ENCODE measurements at places on chromosomes 16 and 17.

DNA sequence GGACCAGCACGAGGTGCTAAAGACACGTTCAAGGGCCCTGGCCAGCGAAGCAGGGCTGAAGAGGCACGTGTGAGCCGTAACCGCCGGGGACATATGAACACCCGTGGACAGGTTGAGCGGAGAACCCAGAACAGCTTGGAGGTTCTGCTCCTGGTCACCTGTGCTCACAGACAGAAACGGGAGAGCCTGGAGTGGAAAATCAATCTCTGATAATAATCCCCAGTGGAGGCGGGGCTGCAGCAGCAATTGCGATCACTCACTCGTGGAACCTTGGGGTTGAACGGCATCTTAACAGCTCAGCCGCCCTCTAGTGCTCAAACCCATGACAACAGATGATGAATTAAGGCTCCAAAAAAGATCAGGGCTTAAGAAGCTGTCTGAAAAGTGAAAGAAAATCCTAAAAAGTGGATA, 25.6 kb downstream of the WIPI1 start:
- peak; percentile 30 for DNase-seq

DNA sequence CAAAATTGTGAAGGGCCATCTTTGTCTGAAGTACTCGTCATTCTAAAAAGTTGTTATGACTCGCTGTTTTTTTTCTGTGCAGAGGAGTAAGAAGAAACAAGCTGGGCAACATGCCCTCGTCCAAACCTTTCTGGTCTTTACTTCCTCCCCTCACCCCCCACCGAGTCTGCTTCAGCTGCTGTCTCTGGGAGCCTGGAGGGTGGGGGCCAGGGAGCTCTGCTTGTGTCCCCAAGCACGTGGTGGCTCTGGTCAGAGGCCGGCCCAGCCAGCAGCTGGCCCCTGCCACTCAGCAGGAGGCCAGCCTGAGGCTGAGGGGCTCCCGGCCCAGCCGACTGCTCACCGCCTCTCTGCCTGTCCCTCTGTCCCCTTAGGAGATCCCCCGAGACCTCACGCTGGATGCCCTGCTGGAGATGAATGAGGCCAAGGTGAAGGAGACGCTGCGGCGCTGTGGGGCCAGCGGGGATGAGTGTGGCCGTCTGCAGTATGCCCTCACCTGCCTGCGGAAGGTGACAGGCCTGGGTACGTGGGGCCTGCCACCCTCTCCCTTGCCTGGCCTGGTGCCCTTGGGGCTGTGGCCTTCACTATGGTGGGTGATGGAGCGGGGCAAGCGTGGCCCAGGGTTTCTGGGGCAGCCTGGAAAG, 53.7 kb upstream of the LGALS9 start:
- peak; percentile 47 for DNase-seq

- peak; percentile 12 for DNase-seq
Measured at GRCh38 chr17:74012465-74012864, 191.0 kb upstream of the RPL38 start.

DNA sequence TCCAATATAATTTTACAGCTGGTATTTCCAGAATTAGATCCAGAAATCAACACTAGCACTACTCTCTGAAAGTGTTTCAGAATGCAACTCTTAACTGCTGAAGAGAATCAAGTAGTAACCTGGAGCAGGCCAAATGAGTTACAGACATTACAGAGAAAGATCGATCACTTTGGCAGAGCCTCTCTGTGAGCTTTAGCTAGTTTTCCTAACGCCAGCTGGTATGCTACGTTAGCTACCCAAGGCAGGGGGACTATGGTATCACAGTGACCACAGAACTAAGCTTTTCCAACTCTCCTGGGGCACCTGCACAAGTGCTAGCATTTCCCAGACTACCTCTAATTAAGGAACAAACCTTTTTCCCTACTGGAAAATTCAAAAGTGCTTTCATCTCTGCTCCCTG, 30.4 kb downstream of the TRAF4 start:
- no peak for DNase-seq

- peak; percentile 29 for DNase-seq
Measured at GRCh38 chr16:69554495-69554894, 11.3 kb upstream of the NFAT5 start.

- no peak for DNase-seq
Measured at GRCh38 chr17:10724546-10725195, 5.2 kb downstream of the TMEM220 start.

DNA sequence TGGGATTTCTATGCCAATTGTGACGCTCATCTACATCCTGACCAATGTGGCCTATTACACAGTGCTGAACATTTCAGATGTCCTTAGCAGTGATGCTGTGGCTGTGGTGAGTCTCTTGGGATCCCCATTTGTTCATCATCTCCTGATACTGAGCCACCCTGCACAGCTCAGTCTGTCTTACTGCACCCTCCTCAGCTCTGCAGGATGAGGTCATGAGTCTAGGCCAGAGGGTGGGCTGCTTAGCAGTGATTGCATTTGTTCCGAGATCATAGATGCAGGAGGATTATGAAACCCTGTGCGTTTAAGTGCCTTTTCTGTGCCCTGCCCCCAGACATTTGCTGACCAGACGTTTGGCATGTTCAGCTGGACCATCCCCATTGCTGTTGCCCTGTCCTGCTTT, 19.5 kb downstream of the SLC7A6OS start:
- no peak for DNase-seq

DNA sequence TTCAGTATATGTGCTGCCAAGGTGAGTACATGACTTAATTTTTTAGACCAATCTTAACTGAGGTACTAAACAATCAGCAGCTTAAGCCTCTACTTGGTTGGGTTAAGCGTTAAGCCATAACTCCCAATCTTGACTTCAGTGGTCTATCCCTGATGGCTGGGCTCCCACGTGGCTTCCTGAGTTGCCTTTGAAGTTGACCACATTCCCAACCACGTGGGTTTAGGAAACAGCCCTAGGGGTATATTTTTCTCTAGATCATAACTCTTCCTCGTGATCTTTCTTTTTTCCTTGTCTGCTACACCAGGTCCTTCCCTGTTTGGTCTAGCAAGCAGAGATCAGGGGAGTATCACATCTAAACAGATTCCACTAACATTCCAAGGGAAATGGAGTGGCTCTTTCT, 20.1 kb upstream of the PIRT start:
- DNase-seq, result no peak

- no peak for DNase-seq
Measured at GRCh38 chr17:44022246-44022645, 7.5 kb upstream of the TMEM101 start.

- no peak for DNase-seq
Measured at GRCh38 chr16:57588831-57589230, 39.6 kb upstream of the ADGRG1 start.

DNA sequence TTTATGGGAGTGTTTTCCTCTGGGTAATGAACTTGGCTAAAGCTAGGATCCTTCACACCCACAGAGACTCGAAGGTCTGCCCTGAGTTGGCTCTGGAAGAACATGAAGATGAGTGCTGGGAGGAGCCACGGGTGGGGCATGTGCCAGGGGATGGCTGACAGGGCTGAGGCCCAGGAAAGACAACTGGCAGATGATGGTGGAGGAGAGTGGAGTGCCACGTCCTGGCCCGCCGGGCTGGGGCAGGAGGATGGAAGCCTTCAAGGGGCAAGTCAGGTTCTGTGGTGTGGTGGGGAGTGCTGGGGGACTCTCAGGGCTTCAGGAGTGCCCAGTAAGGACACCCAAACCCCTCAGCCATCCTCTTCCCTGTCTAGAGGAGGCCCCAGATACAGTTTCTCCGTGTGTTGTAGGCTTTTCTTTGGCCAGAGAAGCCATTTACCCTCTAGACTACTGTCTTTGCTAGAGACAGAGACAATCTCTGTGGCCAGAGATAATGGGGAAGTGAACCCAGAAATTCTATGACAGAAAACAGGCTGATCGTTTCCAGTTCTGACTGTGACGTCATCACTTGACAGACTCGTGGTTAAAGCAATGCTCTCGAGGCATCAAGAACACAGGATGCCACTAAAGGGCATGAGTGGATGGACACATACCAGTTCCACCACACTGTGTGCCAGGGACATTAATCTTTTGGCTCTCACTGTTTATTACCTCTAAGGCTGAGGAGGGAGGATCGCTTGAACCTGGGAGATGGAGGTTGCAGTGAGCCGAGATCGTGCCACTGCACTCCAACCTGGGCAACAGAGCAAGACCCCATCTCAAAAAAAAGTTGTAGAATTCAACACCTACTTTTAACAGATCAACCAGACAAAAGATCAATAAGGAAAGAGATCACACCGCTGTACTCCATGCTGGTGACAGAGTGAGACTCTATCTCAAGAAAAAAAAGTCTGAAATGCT, 18.6 kb upstream of the SLC5A10 start:
- no peak for DNase-seq

DNA sequence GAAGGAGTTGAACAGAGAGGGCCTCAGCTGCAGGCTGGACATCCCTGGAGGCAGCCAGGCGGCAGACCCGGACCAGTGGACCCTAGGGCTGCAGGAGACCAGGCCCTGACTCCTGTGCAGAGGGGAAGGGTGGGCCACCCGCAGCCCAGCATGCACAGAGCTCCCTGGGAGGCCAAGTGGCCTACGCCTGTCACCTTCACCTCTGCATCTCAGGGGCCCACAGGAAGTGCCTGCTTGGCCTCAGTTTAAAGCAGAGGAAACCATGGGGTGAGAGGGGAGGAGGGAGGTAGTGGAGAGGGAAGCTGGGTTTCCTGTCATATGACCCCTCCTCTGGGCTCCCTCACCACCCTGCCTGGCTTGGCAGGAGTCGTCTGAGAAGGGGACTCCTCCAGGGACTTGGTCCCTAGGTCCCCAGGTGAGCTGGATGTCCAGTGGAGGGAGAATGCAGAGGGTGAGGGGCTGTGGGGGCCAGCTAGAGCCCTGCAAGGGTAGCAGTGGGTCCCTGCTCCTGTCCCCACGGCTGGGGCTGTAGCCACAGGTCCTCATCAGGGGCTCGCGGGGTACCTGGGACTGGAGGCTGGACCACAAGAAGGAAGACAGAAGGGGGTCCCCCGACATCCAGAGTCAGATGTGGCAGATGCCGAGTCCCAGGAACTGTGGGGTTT, at the start of gene TMC8:
Gene TMC8 (plus strand): TSS at position 335 of the 665 bp plus-strand sequence. CDS start 818 bp downstream, outside the sequence.
- DNase-seq, result peak; percentile 83

DNA sequence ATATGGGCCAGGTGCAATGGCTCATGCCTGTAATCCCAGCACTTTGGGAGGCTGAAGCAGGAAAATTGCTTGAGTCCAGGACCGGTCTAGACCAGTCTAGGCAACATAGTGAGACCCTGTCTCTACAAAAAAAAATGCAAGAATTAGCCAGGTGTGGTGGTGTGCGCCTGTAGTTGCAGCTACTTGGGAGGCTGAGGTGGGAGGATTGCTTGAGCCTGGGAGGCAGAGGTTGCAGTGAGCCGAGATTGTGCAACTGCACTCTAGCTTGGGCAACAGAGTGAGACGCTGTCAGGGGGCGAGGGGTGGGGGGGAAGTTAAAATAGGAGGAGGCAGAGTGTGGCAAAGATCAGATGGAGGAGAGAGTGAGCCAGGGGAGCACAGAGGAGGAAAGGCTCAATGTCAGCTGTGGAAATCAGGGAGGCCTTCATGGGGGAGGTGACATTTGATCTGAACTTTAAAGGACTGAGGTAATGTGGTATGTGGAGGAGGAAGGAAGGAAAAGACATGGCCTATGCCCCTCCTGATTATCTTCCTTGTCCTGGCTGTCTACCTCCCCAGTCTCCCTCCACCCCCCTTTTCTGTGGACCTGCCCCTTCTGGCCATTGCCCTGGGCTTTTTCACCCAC, 4.7 kb upstream of the GOT2 start:
- no peak for DNase-seq

DNA sequence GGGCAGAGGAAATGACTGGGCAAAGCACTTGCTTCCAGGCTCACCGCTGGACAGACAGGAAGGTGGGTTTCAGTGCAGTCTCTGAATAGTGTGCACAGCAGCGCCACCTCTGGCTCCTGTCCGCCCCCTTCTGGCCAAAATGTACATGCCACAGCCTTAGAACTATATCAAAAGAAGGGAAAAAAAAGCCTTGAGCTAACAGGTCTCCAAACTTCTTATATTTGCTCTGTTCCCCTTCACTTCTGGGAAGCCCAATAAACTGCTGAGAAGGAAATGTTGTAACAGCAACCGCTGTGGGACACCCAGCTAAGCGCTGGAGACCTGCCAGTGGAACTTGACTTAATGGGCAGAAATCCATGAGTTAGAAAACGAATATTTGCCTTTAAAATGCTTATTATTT, 17.5 kb downstream of the COG7 start:
- DNase-seq, result peak; percentile 84

DNA sequence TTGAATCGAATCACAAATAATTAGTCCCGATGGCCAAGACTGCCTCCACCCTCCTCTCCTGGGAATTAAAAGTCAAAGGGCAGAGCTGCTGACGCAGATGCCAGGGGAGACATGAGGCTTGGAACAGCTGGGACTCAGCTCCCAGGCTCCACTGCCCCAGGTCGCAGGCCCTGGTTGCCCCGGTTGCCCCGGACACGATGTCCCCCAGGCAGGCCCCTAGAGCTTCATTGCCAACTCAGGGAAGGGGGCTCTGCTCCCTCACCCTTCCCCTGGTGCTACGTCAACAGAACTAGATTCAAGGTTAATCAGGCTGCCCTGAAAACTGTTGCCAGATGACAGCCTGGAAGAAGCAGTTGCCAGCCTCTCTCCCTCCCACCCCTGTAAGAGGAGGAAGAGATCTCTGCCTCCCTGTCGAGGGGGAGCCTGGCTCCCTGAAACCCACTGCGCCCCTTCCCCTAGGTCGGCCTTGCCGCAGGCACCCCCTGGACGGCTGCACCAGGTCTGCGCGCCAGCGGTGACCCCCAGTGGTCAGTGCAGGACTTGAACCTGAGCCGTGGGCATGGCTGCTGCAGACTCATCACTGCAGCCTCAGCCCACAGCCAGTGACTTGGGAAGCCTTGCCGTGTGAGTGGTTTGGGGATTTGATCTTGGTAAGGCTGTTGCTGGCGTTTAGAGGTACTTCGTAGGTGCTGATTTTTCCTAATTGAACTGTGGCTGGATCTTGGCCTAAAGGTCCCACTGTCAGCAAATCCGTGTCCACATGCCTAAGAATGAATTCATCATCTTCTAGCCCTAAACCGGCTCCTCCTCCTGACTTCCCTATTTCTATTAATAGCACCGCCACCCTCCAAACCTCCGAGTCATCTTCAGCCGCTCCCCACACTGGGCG, 84.1 kb upstream of the TOB1 start:
- peak; percentile 80 for DNase-seq

GRCh38 chr17:266701-267667, 85.5 kb upstream of the DOC2B start:
- no peak for DNase-seq

DNA sequence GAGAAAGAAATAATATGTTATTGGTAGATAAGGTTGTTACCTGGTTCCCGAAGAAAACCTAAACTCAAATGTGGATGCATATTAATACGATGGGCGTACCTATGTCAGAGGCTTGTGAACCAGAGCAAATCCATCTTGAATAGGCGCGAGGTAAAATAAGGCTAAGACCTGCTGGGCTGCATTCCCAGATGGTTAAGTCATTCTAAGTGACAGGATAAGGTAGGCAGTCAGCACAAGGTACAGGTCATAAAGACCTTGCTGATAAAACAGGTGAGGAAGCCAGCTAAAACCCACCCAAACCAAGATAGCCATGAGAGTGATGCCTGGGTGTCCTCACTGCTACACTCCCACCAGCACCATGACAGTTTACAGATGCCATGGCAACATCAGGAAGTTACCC, 1400.1 kb downstream of the CDH8 start:
- DNase-seq, result no peak

GRCh38 chr17:68424861-68425260, 32.4 kb downstream of the WIPI1 start:
- DNase-seq, result no peak

GRCh38 chr16:65069065-65069464, 52.8 kb downstream of the CDH11 start:
- DNase-seq, result no peak

- no peak for DNase-seq
Measured at GRCh38 chr17:35726127-35726952, 5.1 kb upstream of the RASL10B start.

- no peak for DNase-seq
Measured at GRCh38 chr17:79942011-79942405, 93.7 kb downstream of the TBC1D16 start.
